ENCODE measurements at places on chromosomes 11 and 22. TPM values are rescaled to one million over a fixed set of nuclear protein-coding genes. Genes with fewer than 3 reads are reported as not detected.

DNA sequence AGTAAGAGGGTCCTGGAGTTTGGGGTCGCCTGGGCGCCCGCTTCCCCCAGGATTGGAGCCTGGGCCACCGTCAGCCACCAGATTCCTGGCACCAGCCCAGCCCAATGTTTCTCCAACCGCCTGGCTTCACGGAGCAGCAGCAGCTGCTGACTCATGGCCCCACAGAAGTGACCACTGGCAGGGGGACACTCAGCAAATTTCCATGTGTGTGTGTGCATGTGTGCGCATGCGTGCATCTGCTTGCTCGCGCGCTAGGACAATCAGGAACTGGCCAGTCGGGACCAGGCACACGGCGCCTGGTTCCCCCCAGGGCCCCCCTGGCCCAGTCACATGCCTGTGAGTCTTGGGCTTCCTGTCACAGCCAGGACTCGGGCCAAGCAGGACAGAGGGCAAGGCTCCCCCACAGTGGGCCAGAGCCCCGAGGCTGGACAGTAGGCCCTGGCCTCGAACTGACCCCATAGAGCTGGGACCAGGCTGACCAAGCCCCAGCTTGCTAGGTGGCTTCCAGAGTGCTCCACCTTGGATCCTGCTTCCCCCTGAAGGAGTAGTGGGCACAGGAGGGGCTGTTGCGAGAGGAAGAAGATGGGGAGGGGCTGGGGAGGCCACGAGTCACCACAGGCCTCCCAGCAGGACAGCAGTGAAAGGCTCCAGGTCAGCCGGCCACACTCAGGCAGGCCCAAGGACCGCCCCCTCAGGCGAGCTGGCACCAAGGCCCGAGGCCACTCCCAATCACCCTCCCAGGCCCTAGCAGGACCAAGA, 3.2 kb downstream of the CTSD start:
- DNase-seq, result peak; percentile 99

GRCh38 chr22:41009222-41009948, 58.2 kb downstream of the RBX1 start:
- DNase-seq, result peak; percentile 76

DNA sequence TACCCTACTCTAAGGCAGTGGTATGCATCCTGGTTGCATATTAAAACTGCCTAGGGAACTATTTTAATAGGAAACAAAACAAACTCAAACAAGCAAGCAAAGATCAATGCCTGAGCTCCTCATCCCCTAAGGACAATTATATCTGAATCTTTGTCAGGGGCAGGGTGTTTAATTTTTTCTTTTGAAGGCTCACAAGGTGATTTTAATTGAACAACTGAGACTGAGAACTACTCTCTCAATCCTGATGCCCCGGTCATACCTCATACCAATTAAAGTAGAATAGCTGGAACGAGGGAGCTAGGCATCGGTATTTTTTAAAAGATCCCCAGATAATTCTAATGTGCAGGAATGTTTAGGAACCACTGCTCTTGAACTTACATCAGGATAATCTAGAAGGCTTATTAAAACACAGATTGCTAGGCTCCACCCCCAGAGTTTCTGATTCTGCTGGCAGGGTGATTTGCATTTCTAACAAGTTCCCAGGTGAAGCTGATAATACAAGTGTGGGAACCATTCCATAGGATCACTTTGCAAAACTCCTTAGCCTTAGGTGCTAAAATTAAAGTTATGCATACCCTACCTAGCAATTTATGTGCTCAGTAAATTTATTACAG, 416.5 kb downstream of the GUCY1A2 start:
- no peak for DNase-seq

DNA sequence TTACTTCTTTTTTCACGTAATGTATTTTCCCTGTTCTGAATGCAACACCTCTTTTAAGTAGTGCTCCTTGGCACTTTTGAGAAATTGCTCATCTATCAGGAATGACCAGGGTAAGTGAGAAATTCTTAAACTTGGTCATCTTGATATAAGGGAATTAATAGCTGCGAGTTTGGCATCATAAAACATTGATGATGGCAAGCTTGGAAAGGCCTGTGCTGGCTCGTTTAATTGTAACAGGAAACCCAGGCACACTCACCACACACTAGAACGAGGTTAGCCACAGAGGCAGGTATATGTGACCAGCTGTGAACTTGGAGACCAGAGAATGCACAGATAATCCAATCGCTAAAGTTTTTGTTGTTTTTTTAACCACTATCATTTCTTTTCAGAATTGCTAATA, 24.3 kb downstream of the FAM118A start:
- DNase-seq, result no peak

- no peak for DNase-seq
These were observed 200.6 kb downstream of the DBX1 start for GRCh38 chr11:19959648-19960059.

- no peak for DNase-seq
These were observed 46.0 kb upstream of the NNMT start for GRCh38 chr11:114250180-114250579.

- no peak for DNase-seq
These were observed at the start of gene FGF19 for GRCh38 chr11:69703768-69704507. Gene FGF19 (minus strand): TSS chr11:69704022. CDS start chr11:69703876, 146 bp downstream.

GRCh38 chr11:72350752-72351151, 83.6 kb downstream of the CLPB start:
- DNase-seq, result no peak

DNA sequence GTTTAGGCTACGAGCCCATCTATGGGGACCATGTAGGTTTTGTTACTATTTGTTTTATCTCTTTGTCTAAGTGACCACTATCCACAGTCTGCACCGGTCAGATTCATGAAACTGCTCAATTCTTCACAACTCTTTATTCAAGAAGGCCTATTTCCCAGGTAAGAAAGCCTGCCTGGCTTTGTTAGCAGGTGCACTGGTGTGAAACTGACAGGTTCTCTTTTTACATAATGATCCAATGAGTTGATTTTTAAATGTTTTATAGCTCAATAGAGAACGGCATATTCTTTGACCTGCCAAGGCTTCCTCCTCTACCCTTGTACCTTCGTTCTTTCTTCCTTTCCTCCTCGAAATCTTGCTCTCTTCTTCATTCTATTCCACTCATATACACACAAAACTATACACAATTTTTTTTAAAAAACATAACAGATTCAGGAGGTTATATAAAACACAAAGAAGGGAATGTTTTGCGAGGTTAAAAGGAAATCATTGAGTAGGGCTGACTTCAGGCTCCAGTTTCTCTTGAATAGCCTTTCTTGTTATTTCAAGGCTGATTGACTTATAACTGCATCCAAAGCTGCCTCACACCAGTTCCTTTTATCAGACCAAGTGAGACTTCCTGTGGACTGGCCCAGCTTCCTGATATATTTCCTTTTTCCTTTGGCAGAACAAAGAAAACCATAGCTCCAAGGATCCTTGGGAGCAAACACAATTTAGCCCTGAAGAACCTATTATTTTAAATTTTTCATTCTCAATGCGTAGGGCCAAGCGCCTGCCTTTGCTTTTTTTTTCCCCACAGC, 11.4 kb downstream of the FLI1 start:
- no peak for DNase-seq

DNA sequence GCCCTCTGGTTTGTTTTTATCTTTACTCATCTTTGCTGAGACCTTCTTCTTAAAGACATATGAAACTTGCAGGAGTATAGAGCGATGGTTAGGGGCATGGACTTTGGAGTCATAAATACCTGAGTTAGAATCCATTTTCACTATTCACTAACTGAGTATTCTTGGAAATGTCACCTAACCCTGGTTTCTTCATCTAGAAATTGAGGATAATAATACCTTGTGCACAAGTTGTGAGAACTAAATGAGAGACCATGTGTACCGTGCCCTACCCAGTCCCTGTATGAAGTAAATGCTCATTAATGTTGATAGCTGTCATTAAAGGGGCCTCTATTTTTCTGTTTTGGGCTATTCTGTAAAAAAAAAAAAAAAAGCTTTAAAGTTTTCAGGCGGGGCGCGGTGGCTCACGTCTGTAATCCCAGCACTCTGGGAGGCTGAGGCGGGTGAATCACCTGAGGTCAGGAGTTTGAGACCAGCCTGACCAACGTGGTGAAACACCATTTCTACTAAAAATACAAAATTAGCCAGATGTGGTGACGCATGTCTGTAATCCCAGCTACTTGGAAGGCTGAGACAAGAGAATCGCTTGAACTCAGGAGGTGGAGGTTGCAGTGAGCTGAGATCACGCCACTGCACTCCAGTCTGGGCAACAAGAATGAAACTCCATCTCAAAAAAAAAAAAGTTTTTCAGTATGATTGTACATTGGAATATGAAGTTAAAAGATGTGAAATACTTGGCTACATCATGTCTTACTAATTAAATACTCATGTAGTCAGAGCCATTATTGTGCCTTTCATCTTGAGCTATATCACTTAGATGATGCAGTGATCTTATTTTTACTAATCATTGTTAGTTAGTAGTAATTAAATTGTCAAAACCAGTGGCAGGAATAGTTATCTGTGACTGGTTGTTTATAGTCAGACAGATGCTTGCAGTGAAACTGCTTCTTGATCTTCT, 95.0 kb downstream of the AMOTL1 start:
- DNase-seq, result no peak

GRCh38 chr11:125489166-125489565, 6.9 kb downstream of the FEZ1 start:
- peak; percentile 20 for DNase-seq

DNA sequence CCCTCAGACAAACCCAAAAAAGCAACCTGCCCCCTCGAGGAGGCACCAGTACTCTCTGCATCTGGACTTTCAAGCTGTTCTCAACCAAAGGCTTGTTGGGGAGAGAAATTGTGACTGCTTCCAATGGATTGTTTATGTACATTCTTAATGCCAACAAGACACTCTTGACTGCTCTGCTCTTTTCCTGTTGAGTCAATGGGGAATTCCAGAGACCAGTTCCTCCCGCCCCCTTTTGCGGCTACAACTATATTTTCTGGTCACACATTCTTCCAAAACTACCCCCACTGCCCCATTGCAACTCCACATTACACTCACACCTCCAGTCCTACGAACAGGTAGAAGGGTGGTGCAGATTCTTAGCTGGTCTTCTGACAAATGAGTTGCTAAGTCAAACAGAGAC, 187.0 kb downstream of the DSCAML1 start:
- peak; percentile 36 for DNase-seq

- DNase-seq, result no peak
These were observed 14.3 kb downstream of the OR52H1 start for GRCh38 chr11:5534046-5534445.

GRCh38 chr22:49930596-49931412, 12.4 kb downstream of the CRELD2 start:
- DNase-seq, result peak; percentile 90

DNA sequence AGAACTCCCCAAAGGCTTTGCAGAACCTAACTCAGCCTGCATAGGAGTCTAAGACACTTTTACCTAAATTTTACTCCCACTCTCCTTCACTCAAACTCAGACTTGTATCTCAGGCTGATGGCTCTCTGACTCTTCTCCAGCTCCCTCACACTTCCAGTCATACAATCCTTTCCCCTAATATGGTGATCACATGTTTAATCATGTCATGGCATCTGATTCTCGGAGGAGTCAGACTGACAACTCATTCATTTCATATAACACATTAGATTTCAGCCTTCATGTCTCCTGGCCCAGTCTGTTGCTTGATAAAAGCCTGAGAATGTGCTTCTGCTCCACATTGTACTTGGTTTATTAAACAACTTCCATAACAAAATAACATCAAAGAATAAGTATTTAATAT, 1503.9 kb upstream of the TENM4 start:
- DNase-seq, result no peak

- no peak for DNase-seq
These were observed 31.6 kb upstream of the ARHGAP32 start for GRCh38 chr11:129223701-129224149.

GRCh38 chr11:75718419-75719339, 1.0 kb downstream of the MOGAT2 start:
- no peak for DNase-seq

GRCh38 chr22:47165338-47166032, 403.0 kb downstream of the TBC1D22A start:
- DNase-seq, result no peak

DNA sequence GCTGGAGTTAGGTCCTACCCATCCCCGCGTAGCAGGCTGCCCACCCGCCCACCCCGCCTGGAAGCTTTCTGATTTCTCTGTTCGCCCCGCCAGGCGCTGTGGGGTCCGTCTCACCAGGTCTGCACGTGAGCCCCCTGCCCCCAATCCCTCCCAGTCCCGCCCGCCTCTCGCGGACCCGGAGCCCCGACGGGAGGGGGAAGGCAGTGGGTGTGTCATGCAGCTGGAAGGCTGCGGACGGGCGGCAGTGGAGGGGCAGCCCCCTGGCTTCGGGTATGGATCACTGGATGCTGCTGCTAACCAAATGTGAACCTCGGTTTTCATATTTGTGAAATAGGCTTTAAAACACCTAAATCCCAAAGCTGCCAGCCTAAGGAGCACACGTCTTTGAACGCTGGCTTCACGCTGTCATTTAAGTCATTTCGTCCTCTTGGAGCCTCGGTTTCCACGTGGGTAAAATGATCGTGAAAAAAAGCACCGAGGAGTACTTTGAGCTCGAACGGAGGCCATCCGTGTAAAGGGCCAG, 568 bp upstream of the BIK start:
- DNase-seq, result no peak

GRCh38 chr11:30159546-30159945, 71.3 kb upstream of the FSHB start:
- no peak for DNase-seq

- DNase-seq, result peak; percentile 58
These were observed 2.5 kb downstream of the CDC42EP2 start for GRCh38 chr11:65317025-65317786.

GRCh38 chr11:76824980-76825725, 35.6 kb upstream of the ACER3 start:
- DNase-seq, result peak; percentile 94

- no peak for DNase-seq
These were observed 77.3 kb upstream of the ARFGAP3 start for GRCh38 chr22:42934338-42934737.

- DNase-seq, result no peak
These were observed at the start of gene OR10G7 for GRCh38 chr11:124041254-124041653. Gene OR10G7 (minus strand): TSS chr11:124041325. CDS start chr11:124039001, 2,324 bp downstream.

GRCh38 chr22:43481568-43482317, 69.9 kb downstream of the MPPED1 start:
- no peak for DNase-seq

TRPT1 gene
- total RNA-seq, result 55.9 TPM

RIBC2 gene
- 6.4 TPM for total RNA-seq

MS4A3 gene
- total RNA-seq, result not detected

PKP3 gene
- total RNA-seq, result 10.6 TPM

PRR5L gene
- total RNA-seq, result 81.1 TPM

CRACR2B gene
- 9.6 TPM for total RNA-seq

OSM gene
- total RNA-seq, result not detected

SLC37A2 gene
- 7.2 TPM for total RNA-seq

LIF gene
- 7.5 TPM for total RNA-seq

KCNJ1 gene
- not detected for total RNA-seq

GDPD4 gene
- total RNA-seq, result not detected

BSCL2 gene
- total RNA-seq, result 183 TPM

OR4C16 gene
- total RNA-seq, result not detected

RASL10A gene
- total RNA-seq, result not detected

PCF11 gene
- 16.5 TPM for total RNA-seq

Data from M059J (cell line).